ENCODE measurements at places on chromosomes 1 and 21.
A peak's percentile ranks its signal among the peaks of the same experiment; 100 is the strongest.

DNA sequence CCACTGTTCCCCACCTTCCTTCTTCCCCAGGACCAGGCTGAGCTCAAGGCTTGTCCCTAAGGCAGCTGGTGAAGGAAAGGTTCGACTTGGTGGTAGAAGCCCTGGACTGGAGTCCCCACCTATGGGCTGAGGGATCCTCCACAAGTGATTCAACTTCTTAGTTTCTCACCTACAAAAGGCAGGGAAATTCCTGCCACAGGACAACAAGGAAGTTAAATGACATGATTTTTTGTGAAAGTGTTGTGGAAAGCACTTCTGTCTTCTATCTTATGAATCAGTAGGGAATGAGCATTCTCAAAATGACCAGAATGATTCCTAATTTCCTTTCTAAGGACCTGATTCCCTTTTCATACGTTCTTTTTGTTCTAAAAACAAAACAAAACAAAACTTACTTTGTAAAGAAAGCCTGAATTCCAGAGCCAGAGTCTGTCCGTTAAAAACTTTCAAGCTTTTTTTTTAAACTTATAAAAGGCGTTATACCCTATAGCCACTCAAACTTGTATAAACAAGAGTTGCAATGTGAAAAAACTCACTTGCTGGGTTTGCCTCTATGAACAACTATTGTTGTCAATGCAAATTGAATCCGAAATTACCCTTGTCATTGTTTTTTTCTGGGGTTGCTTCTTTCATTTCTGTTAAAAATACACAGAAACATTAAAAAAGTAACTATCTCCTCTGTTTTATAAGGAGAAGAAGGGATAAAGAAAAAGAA is 12.2 kb downstream of the KCNJ15 start:
- DNase-seq: no peak

DNA sequence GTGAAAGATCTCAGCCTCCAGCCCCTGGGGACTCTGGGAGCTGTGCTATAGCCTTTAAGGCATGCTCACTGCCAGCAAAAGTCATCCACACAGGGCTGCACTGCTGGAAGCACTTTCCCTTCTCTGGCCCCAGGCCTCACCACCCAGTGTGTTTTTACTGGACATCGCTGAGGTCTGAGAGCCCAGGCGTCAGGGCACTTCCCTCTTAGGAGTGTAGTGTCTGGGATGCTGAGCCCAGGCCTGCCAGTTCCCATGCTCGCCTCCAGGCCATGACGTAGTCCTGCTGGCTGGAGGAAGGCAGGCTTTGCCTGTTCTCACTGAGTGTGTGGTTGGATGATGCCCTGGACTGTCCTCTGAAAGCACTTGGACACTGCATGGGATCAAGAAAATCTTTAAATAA is 101.2 kb downstream of the GDAP2 start:
- no peak for DNase-seq

- no peak for DNase-seq
These were observed 269.7 kb downstream of the LMO4 start for GRCh38 chr1:87598429-87598828.

- DNase-seq: no peak
These were observed 125.2 kb downstream of the ZNF648 start for GRCh38 chr1:181936269-181936668.

GRCh38 chr1:82226186-82226505 is 425.4 kb downstream of the ADGRL2 start:
- no peak for DNase-seq

DNA sequence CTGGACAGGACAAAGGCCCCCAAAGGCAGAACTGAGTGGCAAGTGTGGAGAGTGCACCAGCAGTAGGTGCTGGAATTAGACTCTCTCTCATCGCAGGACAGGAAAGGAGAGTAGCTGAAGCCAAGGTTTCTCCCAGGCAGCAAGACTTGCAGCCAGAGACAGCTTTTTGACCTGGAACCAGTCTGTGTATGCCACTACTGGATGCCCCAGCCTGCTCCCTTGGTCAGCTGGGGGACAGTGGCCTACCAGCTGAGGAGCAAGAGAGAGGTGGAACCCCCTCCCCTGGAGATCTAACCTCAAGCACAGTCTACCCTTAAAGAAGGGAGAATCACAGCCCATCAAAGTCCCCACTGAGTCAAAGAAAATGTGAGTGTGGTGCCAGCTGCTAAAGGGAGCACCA is 375.7 kb downstream of the KCNH1 start:
- no peak for DNase-seq

DNA sequence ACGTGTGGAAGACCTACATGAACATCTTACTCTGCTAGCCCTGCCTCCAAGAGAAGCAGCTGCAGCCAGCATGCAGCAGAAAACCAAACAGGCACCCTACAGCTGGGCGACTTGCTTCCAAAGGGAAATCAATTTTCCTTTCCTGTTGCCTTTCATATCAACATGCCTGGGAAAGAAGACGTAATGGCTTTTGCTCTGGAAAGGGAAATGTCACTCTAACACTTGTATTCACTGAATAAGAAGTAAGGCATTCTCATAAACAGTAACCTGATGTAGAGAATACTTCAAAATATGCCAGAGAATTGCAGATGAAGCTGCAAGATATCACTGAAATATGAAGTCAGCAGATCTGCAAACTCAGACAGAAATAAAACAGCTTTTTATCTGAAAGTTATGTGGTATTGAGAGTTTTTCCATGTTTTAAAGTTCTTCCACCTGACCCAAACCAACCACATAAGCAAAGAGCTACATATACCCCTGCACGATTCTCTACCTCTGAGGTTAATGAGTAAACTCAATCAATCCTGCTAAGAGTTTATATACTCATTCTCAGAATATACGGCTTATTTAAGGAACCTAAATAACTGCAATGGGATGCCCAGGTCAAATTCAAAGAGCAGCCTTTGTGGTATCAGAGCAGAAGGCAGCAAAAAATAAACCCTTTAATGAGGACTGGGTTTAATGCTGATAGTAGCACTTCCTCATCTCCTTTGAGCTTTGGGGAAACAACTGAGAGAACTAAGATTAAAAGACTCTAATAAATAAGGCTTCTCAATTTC is 150.9 kb downstream of the RERE start:
- DNase-seq: no peak

GRCh38 chr1:39275836-39276507 is 71.5 kb downstream of the MACF1 start:
- DNase-seq: no peak

- no peak for DNase-seq
These were observed 123.4 kb downstream of the HIVEP3 start for GRCh38 chr1:41795205-41795762.

DNA sequence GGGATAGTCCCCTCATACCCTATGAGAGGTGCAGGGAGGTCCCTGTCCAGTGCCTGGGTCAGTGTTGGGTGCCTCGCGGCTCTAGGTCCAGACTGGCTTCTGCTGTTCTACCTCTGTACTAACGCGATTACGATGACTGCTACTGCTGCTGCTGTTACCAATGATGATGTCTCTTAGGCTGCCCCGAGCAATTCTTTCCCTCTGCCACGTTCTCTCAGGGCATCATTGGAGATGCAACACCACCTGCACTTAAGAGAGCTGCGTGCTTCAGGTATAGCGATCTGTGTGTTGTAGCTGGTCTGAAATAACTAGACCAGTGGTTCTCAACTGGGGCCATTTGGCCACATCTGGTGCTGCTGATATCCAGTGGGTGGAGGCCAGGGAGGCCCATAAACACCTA is 36.9 kb downstream of the KAZN start:
- DNase-seq: no peak

- DNase-seq: no peak
These were observed 252.7 kb downstream of the DISC1 start for GRCh38 chr1:231879296-231879695.

DNA sequence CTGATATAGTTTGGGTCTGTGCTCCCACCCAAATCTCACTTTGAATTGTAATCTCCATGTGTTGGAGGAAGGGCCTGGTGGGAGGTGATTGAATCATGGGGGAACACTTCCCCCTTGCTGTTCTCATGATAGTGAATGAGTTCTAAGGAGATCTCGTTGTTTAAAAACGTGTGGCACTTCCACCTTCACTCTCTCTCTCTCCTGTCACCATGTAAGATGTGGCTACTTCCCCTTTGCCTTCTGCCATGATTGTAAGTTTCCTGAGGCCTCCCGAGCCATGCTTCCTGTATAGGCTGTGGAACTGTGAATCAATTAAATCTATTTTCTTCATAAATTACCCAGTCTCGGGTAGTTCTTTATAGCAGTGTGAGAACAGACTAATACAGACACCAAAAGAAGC is 40.4 kb downstream of the FRRS1 start:
- peak; percentile 27 for DNase-seq

DNA sequence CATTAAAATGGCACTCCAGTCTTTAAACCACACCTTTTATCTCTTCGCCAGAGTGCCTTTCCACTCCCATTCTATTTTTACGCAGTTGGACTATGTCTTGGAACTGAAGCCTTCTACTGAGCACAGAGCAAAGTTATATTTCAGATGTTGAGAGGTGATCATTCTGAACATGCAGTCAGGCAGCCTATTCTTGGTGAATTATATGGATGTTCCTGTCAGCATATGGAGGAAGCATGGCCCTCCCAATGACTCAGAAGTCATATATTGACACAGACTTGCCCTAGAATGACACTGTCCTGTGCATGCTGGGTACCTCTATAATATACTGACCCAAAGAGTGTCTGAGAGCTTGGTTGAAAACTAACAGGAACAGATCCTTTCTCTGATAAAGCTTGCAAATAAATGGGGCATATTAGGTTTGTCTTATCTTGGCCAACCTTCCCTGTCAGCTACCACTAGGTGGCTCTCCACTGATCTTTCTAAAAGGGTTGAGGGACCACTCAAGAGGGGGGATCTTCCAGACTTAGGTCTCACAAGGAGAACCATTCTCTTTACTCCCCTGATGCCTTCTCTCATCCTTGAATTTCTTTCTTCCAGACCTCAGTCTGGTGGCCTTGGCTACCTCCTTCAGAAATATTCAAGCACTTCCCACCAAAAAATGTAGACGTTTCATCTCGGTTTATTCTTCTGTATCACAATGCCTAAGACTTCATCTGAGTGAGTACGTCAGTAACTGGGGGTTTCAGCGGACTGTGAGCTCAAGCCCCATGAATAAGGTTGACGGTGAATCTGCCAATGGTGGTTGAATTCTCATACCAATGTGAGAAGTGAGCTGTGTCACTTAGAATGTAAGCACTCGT is 11.8 kb upstream of the ALG14 start:
- peak; percentile 47 for DNase-seq

- no peak for DNase-seq
These were observed 6.0 kb downstream of the TUT4 start for GRCh38 chr1:52546852-52547251.

GRCh38 chr21:45328198-45329091 is 40.8 kb upstream of the POFUT2 start:
- DNase-seq: no peak

- DNase-seq: no peak
These were observed 44.6 kb downstream of the SLX9 start for GRCh38 chr21:44984428-44984791.

DNA sequence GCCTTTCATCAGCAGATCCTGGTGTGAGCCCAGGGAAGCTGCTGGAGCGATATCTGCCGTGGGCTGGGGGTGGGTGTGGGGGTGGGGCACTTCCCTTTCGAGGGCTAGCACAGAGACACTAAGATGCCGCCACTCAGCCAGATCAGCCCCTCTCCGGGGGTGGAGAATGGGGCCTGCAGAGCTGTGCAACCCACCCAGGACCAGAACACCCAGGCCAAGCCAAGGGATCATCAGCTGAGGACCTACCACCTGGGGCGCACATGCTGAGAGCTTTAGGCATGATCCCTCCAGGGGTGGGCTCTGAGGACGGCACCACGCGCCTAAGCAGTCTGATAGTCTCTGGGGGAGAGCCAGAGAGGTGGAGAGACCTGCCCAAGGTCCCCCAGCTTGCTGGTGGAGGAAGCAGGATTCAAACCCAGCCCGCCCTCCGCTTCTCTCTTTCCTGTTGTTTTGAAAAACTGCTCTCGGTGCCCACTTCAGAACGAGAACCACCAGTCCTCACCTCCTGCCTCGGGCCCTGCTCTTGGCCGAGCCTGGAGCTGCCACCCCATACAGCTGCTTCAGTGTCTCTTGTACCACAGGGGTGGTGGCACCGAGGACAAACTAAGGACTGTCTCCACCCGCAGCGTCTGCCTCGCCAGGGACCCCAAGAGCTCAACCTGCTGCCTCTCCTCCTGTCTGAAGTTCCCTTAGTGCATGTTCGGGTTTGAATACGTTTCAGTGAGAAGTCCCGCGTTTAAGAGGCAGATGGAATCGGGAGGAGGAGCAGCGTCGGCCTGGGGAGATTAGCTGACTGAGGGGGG is 39.7 kb upstream of the RUNX3 start:
- DNase-seq: no peak

DNA sequence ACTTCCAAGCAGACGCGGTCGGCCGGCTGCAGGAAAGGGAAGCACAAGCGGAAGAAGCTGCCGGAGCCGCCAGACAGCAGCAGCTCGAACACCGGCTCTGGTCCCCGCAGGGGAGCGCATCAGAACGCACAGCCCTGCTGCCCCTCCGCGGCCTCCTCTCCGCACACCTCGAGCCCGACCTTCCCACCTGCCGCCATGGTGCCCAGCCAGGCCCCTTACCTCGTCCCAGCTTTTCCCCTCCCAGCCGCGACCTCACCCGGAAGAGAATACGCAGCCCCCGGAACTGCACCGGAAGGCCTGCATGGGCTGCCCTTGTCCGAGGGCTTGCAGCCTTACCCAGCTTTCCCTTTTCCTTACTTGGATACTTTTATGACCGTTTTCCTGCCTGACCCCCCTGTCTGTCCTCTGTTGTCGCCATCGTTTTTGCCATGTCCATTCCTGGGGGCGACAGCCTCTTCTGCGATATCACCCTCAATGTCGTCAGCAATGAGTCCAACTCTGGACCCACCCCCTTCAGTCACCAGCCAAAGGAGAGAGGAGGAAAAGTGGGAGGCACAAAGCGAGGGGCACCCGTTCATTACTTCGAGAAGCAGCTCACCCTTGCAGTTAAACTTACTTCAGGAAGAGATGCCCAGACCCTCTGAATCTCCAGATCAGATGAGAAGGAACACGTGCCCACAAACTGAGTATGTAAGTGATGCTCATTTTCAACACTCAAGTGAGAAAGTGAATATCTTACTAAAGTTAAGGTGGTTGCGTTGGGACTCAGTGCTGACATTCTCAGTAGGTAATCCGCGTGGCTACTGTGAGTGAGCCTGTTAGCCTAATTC is 25.5 kb downstream of the UTS2 start:
- DNase-seq: peak; percentile 33

- DNase-seq: peak; percentile 2
These were observed 201.6 kb upstream of the PTBP2 start for GRCh38 chr1:96519851-96520578.

GRCh38 chr21:42614811-42615351 is 38.5 kb upstream of the PDE9A start:
- peak; percentile 89 for DNase-seq

- DNase-seq: no peak
These were observed 170.3 kb downstream of the KAZN start for GRCh38 chr1:14768582-14769304.

DNA sequence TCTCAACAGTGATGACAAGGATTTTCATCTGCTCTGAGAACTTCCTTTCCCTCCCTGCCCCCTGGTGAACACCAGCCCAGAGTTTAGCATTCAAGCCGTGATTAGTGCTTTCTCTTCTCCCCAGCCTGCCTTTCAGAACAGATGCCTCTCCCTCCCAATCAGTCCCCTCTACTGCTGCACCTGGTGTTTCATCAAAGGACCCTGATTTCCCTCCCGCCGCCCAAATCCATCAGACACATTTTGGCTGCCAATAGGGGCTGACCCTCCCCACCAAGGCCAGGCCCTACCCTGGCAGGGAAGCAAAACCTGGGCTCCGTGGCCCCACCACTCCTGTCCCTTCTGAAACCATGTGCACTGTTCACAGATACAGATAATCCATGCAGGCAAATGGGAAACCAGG is 34.0 kb upstream of the KLHDC7A start:
- DNase-seq: no peak

- DNase-seq: no peak
These were observed 7.1 kb upstream of the CDK18 start for GRCh38 chr1:205497351-205497750.
